Stimulated activated memory B cell treated with anti-CD40 and anti-IgM and Interleukin-4, amounts not matched to agents 10 μg/mL and 1 μg/mL and 100 μg/mL, for 72 hours (primary cell): ENCODE measurements at places on chromosomes 3 and 15.

DNA sequence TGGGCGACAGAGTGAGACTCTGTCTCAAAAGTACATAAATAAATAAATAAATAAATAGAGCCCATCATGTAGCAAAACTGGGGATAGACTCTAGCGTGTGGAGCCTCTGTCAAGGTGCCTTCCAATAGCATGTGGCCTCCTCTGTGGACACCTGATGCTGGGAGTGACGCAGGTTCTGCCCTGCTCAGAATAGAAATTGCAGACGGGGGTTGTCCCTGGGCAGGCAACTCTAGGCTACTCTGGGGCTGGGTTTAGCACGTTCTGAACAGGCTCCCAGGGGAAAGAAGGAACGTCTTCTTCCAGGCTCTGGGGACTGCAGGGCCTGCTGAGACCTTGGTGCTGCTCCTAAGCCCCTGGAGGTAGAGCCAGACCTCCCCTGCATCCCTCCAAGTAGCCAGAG is 65.3 kb downstream of the EPHB3 start:
- ATAC-seq, result no peak

DNA sequence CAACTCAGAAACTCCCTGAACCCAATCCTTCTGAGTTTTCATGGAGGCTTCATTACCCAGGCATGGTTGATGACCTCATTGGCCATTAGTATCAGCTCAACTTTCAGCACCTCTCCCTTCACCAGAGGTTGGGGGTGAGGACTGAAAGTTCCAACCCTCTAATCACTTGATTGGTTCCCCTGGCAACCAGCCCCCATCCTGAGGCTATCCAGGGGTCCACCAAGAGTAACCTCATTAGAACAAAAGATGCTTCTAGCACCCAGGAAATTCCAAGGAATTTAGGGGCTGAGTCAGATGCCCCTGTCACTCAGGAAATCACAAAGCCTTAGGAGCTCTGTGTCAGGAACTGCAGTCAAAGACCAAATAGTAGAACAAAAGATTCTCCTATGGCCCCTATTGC is 43.8 kb downstream of the ADAMTSL3 start:
- ATAC-seq, result no peak

GRCh38 chr3:112568642-112569041 is 6.8 kb downstream of the SLC35A5 start:
- no peak for ATAC-seq

GRCh38 chr15:101810876-101811275 is 1.1 kb upstream of the OR4F15 start:
- ATAC-seq, result no peak

DNA sequence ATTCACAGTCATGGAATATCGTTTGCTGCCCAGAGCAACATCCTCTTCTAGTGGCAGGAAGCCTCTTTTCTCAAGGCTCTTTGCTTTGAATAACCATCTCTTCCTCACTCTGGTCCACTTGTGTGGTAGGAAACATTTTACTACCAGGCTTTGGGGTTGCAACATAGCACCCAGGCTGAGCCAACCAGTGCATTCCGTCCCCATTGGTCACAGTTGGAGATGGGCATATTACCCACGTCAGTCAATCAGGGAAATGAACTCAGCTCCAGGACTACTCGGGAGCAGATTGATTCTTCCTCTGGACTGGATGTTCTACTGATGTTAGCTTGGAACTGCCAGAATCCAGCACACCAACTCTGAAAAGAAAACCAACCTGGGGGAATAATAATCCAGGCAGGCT is 4.2 kb upstream of the PEX5L start:
- no peak for ATAC-seq

DNA sequence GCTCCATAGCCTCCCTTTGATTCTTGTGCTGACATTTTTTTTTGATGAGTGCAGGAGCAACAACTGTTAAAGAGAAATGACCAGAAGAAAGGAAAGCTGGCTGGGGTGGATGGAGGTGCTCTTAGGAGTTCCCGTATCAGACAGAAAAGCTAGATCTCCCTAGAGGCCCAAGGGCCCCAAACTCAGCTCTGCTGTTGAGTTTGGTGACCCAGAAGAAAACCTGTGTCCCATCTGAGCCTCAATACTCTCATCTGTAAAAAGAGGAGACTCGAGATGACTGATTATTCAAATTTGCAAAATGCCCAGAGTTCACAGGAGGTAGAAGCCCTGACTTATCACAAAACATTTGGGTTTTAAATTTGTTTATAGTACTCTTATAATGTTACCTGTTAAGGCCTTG is 142.4 kb downstream of the TIGIT start:
- peak; percentile 47 for ATAC-seq

DNA sequence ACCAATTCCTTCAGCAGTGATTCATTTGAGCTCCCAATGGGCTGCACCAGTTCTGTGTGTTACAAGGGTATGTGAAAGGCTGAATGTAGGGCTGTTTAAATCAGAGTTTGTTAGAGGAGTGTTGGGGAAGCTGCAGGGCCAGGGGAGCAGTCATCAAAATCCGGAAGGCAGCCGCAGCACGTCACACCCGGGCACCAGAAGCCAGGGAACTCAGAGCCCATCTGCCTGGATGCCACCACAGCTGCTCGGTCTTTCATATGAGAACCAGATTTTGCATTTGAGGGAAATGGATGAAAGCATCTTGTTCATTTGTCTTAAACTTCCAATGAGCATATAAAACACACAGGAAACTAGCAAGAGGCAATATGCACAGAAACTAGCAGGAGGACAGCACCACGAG is 24.2 kb upstream of the NEO1 start:
- ATAC-seq, result no peak

DNA sequence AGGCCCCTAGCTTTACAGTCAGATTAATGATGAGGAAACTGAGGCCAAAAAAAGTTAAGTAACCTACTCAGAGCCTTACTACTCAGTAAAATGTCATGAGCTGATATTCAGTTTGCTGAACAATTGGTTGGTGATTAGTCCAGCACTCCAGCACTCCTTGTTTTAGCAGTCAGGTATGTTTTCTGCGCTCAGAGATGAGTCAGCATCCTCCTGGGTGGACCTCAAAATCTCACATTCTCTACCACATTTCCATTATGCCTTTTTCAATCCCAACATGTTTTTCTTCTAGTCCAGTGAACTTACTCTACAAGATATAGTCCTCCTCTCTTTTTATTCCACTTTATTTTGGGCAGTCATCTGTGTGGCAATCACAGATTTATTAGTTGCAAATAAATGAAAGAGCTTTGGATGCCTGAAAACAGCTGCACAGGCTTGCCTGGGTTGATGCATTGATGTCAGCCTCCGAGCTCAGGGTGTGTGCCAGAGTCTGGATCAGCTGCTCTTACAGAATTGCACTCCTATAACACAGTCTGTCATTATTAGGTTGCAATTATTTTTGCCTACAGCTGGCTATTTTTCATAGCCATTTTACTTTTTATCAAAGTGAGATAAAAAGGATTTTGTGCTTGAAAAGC is 133.2 kb downstream of the ARPP21 start:
- ATAC-seq, result no peak

- ATAC-seq, result no peak
These were observed 33.9 kb upstream of the TBC1D23 start for GRCh38 chr3:100226712-100227429.

- ATAC-seq, result no peak
These were observed 140.2 kb upstream of the RBMS3 start for GRCh38 chr3:29140666-29141065.
